ENCODE measurements at places on chromosomes 2 and 18.
A peak's percentile ranks its signal among the peaks of the same experiment; 100 is the strongest.

DNA sequence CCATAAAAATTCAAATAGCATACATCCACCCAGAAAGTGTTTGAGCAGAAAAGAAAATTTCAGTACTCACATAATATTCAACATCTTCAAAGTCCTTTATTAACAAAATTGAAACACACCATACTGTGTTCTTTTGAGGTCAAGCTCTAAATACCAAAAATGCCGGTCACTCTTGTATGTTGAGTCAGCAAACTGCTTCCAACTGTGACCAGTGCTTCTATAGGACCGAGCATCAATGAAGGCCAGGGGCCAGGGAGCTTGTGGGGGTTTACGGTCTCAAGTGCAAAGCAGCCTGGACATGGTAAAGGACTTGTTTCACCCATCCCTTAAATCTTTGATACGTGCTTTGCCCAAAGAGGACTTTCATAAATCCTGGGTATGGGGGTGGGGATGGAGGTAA is 112.7 kb upstream of the REV1 start:
- peak; percentile 40 for DNase-seq

GRCh38 chr2:128986026-128986715 is 667.5 kb upstream of the HS6ST1 start:
- DNase-seq: no peak

DNA sequence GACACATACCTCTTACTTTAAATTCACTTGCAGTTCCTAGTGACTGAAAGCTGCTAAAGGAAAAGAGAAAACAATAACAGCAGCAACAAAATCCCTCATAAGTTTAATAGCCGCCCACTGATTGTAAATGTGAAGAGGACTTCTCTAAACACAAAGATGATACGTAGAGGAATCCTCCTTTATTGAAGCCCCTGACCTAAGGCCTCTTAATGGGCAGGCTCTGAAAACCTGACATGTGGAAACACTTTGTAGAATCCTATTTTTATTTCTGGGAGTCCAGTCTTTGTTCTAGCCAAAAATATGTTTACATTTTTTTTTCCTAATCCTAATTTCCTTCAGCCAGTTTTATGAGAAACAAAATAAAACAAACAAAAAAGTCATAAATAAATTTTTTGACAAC is 1277.7 kb upstream of the CELF4 start:
- DNase-seq: no peak

GRCh38 chr18:33375829-33376228 is 64.7 kb downstream of the CCDC178 start:
- no peak for DNase-seq

DNA sequence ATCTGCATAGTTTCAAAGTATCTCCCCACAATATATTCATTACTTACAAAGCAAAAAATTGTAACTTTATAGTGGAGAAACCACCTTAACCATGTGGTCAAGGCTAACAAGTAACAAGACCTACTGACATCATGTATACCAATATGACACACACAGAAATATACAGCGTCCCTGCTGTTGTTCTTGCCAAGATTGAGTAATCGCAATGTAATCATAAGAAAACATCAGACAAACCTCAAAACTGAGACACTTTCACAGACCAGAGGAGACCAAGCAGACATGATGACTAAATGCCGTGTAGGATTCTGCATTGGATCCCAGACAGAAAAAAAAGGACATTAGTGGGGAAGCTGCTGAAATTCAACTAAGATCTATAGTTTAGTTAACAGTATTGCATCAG is 123.0 kb downstream of the ACAA2 start:
- peak; percentile 40 for DNase-seq

DNA sequence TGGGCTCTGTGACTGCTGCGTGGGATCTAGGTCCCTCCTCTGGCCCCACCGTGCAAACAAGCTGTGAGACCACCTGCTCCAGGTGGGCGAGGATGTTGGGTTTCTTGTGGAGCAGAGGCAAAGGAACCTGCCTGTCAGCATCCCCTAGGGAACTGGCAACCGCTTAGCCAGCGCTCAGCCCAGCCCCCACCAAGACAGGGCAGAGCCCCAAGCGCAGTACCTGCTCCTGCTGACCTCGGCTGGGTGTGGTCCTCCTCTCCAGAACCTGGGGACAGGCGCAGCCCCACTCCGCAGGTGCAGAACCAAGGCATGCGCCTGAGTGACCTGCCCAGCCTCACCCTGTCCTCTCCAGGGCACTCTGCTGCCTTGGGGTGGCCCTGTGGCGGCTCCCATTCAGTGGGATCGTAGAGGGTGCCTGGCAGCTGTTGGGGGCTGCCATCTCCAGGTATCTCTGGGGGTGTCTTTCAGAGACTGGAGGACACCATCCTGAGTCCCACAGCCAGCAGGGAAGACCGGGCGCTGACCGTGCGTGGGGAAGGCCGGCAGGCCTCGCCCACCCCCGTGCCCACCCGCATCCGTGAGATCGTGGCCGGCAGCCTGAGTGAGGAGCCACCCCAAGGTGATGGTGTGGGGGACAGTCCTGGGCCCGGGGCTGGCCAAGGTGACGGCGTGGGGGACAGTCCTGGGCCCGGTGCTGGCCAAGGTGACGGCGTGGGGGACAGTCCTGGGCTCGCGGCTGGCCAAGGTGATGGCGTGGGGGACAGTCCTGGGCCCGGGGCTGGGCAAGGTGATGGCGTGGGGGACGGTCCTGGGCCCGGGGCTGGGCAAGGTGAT is 12.3 kb downstream of the CROCC2 start:
- no peak for DNase-seq

GRCh38 chr2:169291517-169291916 is 70.8 kb downstream of the LRP2 start:
- no peak for DNase-seq

DNA sequence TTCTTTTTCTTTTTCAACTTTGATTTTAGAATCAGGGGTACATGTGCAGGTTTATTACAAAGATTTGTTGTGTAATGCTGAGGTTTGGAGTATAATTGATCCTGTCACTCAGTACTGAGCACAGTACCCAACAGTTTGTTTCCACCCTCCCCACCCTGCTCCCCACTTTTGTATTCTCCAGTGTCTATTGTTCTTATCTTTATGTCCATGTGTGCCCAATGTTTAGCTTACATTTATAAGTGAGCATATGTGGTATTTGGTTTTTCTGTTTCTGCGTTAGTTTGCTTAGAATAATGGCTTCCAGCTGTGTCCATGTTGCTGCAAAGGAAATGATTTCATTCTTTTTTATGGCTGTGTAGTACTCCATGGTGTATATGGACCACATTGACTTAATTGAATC is 43.1 kb downstream of the RDH14 start:
- no peak for DNase-seq

DNA sequence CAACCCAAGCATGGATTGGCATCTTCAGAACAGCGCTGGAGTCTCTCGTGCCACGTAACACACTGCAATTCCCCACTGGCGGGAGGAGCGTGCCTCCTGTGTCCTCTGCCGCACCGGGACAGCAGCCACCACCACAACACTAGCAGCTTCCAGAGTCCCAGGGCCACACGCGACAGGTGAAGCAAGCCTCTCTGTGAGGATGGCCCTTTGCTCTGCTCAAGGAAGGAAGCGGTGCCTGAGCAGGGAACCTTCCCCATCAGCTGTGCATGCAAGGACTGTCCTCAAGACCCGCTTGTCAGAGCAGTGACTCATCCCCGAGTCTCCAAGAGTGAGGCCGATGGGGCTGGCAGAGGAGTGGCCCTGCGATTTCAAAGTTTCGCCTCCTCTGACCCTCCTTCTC is 44.0 kb downstream of the TTC32 start:
- no peak for DNase-seq

- no peak for DNase-seq
Observed at GRCh38 chr2:8542381-8543059, 139.3 kb upstream of the ID2 start.

- no peak for DNase-seq
Observed at GRCh38 chr2:20061940-20062339, 10.5 kb upstream of the LAPTM4A start.
